ENCODE measurements at places on chromosomes 6 and 20.

DNA sequence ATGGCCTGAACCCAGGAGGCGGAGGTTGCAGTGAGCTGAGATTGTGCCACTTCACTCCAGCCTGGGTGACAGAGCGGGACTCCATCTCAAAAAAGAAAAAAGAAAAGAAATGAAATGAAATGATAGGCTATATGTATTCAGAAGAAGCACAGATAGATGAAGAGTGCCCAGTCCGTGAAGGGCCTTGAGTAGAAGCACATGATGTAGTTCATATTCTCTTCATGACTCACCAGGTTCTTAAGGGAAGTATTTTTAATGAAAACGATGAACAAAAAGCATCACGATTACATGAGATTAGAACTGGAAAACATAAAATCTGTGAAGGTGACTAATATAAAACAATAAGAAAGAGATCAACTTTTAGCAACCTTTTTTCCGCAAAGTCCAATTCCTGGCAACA is 29.8 kb downstream of the TPD52L1 start:
- no peak for DNase-seq

GRCh38 chr6:23173234-23173633 is 603.9 kb downstream of the HDGFL1 start:
- DNase-seq = no peak

GRCh38 chr6:124073820-124074587 is 270.3 kb downstream of the NKAIN2 start:
- DNase-seq = no peak

DNA sequence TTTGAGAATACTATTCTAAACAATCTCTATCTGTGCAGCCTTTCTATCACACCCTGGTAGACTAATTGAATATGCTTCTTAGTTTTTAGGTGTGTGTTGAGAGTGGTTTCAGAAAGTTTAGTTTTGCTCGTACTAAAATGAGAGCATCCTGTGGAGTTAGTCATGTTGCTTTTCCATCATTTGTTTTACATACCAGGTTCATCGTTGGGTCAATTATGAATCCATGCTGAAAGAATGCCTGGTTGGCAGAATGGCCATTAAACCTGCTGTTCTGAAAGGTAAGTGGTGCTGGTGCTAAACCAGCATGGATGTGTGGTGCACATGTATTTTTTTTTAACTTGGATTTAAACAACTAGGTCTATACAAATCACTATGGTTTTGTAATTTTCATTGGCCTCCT is 49.3 kb downstream of the CYB5R4 start:
- DNase-seq = no peak

GRCh38 chr6:144344646-144345045 is 59.5 kb downstream of the UTRN start:
- no peak for DNase-seq

- no peak for DNase-seq
Observed at GRCh38 chr6:111710911-111711310, 105.2 kb upstream of the TRAF3IP2 start.

DNA sequence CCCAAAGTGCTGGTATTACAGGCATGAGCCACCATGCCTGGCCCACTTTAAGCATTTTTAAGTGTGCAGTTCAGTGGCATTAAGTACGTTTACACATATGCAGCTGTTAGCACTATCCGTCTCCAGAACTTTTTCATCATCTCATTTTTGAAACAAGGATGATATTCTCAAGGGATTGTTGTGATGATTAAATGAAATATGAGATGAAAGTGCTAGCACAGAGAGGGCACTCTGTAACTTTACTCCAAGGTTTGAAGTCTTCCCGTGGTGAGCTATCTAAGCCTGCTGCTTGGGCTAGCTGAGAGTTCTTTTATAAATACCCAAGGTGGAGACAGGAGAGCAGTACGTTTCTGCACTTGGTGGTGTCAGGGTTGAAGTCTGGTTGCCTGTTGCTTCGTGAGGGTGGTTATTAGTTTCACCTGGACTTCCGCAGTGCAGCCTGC is 6.6 kb downstream of the TM9SF4 start:
- no peak for DNase-seq

GRCh38 chr6:1702580-1703051 is 92.9 kb downstream of the FOXC1 start:
- DNase-seq = no peak

DNA sequence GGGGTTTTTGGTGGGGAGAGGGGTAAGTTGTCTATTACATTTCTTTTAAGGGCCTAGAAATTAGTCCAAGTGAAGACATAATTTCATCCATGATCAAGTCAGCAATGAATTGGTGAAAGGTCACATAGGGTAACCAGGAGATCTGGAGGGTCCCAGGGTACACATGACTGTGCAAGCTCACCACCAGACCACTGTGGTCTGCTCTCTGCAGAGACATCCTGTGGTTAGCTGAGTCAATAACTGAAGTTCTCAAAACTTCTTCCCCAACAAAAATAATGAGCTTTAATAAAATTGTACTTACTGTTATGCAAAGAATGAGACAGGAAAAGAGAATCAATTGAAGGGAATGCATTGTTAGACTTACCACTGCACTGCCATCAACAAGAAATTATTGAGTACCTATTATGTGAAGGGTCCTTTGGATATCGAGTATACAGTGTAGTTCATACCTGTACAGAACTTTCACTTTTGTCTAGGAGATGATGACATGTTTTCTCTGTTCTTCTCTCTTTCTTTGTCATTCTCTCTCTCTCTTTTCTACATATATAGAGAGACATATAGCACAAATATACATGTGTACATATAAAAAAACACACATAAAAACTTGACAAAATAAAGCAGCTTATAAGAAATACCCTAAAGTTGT is 209.8 kb downstream of the GJA1 start:
- DNase-seq = no peak

- no peak for DNase-seq
Observed at GRCh38 chr6:8087870-8088754, 14.2 kb downstream of the EEF1E1 start.

- DNase-seq = no peak
Observed at GRCh38 chr6:132268209-132268608, 133.1 kb downstream of the MOXD1 start.

DNA sequence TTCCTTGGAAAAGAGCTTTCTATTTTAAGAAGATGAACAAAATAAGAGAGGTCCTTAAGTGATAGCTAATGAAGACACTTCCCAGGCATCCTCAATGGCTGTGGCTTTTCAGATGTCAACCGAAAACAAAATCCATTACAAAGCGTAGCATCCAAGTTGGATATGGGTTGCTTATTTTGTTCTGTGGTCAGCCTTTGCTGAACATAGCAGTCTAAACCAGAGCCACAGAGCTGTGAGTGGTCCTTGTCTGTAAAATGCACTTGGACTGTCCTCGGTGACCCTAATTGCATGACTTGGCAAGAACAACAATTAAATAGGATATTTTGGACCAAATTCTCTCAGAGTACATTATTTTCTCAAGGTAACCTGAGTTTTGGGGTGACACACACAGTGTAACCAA is 10.4 kb upstream of the BFSP1 start:
- DNase-seq = no peak

DNA sequence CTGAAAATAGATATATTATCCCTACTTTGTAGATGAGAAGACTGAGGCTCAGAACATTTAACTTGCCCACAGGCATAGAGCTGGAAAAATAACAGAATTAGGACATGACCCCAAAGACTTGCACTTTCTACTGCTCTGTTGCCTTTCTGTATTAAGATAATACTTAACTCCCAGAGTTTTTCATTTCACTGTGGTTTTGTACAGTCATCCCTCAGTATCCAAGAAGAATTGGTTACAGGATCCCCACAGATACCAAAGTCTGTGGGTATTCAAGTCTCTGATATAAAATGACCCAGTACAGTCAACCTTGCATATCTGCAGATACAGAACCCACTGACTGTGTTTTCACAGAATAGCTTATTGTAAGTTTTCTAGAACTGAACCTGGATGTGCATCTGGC is 16.8 kb downstream of the MRS2 start:
- no peak for DNase-seq

DNA sequence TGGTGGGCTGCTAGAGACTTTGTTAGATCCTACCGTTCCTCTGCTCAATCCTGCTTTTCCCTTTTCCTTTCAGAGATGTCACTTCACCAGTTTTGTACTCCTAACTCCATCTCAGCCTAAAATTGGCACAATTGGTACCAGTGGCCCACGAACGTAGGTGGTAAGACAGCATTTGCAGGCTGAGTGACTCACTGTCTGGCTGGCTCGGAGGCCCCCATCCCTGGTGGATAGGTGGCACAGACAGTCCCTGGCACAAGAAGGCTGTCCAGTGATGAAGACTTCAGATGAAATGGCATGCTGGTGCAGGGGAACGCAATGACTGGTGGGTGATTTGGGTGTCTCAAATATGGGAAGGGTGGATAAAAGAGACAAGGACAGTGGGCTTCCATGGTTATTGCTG is 11.1 kb downstream of the HEBP2 start:
- no peak for DNase-seq

- no peak for DNase-seq
Observed at GRCh38 chr6:112037783-112038216, 16.1 kb upstream of the CCN6 start.

DNA sequence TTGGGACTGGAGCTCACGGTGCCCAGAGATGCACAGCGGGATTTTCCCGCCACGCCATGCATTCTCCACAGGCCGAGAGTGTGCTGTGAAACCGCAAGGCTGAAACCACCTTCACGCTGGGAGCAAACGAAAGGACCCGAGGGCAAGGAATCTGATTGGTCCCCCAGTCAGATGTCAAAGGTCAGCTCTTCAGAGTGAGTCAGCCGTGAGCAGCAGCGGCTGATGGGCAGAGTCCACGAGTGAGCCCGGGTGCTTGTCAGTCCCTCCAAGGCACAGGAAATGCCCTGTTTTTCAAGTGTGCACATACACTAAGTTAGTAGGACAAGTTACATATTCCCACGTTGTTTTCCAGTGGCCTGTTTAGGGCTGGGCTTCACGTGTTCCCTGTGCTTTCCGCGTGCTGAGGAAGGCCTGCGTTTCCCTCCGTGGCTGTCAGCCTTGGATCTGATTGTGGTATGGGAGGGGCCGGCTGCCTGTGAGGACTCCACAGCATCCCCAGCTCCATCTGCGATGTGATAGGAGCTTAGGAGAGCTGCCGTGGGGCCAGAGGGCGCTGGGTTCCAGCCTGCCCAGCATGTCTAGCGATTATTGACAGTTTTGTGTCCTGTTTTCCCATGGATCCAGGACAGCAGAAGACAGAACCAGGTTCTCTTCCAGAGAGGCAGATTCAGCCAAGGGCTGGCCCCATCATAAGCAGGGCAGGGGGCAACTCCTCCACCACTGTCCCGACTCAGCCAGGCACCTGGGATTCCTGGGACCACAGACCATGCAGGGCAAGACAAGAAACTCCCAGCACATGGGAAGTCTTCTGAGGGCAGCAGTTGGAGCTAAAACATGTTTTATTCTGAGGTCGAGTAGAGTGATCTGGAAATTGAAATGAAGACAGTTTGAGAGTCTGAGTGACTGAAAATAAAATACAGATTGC is 38.2 kb upstream of the FRMD1 start:
- DNase-seq = no peak

DNA sequence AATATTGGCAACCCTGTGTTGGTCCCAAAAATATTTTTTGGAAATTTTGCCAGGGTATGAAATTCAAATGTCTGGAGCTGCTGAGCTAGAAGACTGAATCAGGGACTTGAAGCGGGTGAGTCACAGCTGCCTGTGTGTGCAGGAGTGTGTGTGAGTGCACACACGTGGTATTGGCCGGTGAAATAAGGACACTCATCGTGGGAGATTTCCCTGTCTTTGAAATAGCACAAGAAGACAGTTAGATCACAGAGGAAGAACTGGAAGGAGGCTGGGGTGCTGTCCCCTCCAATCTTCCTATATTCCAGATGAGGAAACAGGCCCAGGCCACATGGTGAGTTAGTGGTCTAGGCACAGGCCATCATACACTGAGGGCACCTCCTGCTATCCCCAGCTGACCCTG is 123.8 kb upstream of the MLN start:
- no peak for DNase-seq

DNA sequence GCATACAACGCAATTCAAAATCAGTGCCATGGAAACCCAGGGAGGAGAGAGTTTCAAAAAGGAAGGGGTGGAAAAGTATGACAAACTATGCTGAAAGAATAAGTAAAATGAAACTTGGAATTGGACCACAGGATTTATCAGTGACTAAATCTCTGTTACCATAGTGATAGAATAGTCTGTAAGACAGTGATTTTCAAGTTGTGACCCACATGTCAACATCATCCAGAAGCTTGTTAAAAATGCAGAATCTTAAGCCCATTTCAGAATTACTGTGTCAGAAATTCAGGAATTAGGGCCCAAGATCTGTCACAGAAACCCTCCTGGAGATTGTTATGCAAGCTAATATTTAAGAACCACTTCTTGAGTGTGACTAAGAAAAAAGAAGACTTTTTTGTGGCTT is 417.7 kb upstream of the JAG1 start:
- DNase-seq = no peak

GRCh38 chr6:126312013-126312665 is 27.8 kb upstream of the CENPW start:
- DNase-seq = peak; percentile 8

DNA sequence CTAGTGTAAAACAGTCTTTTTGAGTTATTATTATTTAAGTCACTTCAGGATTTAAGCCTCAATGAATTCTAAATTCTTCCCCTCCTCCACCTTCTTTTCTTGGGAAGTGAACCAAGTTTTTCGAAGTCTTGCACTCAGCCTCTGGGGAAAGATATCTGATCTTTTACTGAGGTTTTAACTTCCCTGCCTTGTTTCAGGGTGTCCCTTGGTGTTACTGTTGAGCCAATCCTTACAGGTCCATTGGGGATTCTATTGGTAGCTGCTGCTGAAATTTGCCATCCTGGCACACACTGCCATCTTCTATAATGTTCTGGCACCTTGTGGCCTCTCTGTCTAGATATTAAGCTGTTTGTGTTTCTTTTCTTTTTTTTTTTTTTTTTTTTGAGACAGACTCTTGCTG is 31.7 kb downstream of the BEND6 start:
- no peak for DNase-seq

DNA sequence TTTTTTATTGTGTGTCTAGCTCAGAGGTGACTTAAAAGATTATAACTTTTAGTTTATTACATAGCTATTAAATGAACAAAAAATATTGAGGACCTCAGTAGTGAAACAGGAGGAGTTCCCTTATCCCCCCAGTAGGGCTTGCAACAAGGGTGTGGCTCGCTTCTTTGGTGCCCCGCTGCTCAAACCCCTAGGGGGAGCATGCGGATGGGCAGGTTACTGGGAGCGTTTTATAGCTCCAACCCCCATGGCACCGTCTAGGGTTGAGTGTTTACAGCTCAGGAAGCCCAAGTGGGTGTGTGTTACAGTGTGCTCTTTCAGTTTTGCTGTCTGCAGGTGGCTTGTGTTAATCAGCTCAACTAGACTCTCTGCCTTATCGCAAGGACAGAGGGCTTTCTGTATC is 1513.7 kb downstream of the GRIK2 start:
- no peak for DNase-seq

- no peak for DNase-seq
Observed at GRCh38 chr6:157985378-157986155, 3.9 kb downstream of the SYNJ2 start.

GRCh38 chr6:33430991-33431879 is 11.4 kb downstream of the SYNGAP1 start:
- peak; percentile 77 for DNase-seq
